K562 (cell line): ENCODE measurements at places on chromosomes 5 and 9. TPM values are rescaled to one million over a fixed set of nuclear protein-coding genes. Genes with fewer than 3 reads are reported as not detected.

The HARS1 gene
- total RNA-seq: 69.1 and 75.2 TPM in 2 replicates

The PTGDS gene
- 4.6 and 4.7 TPM in 2 replicates for total RNA-seq

The TEX48 gene
- not detected in 2 replicates for total RNA-seq

GRCh38 chr5:52893105-52893504 lies 96.0 kb upstream of the ITGA2 start:
- no peak overlapping the region for H3K4me3 ChIP-seq
- DNase-seq: no peak
- H3K27ac ChIP-seq: no peak overlapping the region

DNA sequence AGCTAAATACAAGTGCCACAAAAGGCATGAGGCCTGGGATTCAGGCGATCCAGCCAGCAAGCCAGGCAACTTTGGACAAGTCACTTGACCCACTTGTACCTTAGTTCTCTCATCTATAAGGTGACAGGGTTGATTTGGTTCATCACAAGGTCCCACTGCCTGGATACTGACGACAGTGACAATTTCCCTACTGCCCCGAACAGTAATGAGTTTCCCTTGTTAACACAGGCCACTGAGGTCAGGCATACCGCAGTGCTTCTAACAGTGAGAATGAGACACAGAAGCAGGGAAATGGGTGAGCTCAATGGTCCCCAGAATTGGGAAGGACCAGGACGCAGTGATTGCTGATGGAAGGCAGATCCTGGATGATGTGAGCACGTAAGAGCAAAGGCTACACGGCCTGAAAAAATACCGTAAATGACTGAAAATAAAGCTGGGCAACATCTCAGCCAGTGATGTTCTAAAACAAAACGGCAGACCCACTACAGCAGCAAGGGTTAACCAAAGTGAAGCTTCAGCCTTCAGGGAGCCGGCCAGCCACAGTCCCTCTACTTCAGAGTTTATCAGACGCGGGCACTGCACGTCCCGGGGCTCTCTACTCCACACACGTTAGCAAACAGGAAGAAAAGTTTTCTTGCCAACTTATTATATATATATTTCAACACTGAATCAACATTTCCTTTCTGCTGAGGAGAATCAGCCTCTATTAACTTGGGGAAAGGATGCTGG lies 846 bp downstream of the MGAT1 start:
- H3K36me3 ChIP-seq: peaks cover 56% of the 10 kb centered on the region
- H3K4me1 ChIP-seq: peaks cover 56% of the 10 kb centered on the region
- no peak for DNase-seq
- peak overlapping the region; percentile 80 for H3K27ac ChIP-seq
- H3K4me3 ChIP-seq: peak overlapping the region; percentile 84

- H3K4me1 ChIP-seq: no peaks in the 10 kb centered on the region
- no peaks in the 10 kb centered on the region for H3K36me3 ChIP-seq
- no peak for DNase-seq
- H3K4me3 ChIP-seq: no peak overlapping the region
These were observed 1093.6 kb downstream of the CDH9 start for GRCh38 chr5:25944786-25945185.

- no peak overlapping the region for H3K27ac ChIP-seq
- no peak overlapping the region for H3K4me3 ChIP-seq
- H3K27me3 ChIP-seq: peaks cover 98% of the 10 kb centered on the region
- peaks cover 30% of the 10 kb centered on the region for H3K4me1 ChIP-seq
- H3K36me3 ChIP-seq: no peaks in the 10 kb centered on the region
These were observed 3.5 kb downstream of the LAMC3 start for GRCh38 chr9:131012396-131012917.

- peak overlapping the region; percentile 99 for H3K27ac ChIP-seq
- peak; percentile 95 for DNase-seq
- no peaks in the 10 kb centered on the region for H3K27me3 ChIP-seq
These were observed 54.1 kb upstream of the CDKN2AIPNL start for GRCh38 chr5:134465816-134466240.

GRCh38 chr5:74870299-74871067 lies 4.3 kb upstream of the FAM169A start:
- no peak for DNase-seq
- H3K36me3 ChIP-seq: no peaks in the 10 kb centered on the region
- H3K4me1 ChIP-seq: no peaks in the 10 kb centered on the region

- H3K27me3 ChIP-seq: no peaks in the 10 kb centered on the region
- H3K4me1 ChIP-seq: no peaks in the 10 kb centered on the region
- DNase-seq: no peak
- no peak overlapping the region for H3K4me3 ChIP-seq
These were observed 140.8 kb downstream of the SLC12A2 start for GRCh38 chr5:128224336-128224735.

- H3K36me3 ChIP-seq: no peaks in the 10 kb centered on the region
- no peak for DNase-seq
- H3K27ac ChIP-seq: no peak overlapping the region
- H3K27me3 ChIP-seq: no peaks in the 10 kb centered on the region
- H3K4me3 ChIP-seq: no peak overlapping the region
These were observed 237.4 kb upstream of the WWC1 start for GRCh38 chr5:168054091-168054490.

DNA sequence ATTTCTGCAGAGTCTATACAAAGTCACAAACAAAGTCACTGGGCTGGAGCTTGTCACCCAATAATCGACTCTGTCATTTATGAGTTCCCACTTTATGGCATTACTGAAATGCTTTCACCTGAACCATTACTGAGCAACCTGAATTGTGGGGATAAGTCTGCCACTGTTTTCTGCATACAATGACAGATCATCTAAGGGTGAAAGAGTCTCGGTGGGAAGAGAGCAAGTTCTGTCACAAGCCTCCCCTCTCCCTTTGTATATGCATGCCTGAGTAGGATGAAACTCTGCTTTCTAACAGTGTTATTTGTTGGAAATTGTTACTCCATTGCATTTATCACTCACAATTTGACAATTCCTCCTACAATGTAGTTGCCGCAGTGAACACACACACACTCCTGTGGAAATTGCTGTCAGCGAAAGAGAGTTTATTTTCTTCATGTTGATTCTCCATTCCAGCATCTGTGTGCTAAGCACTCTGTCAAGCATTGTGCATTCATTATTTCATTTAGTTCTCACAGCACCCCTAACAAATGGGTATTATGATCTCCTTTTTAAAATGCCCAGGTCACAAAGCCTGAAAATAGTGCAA lies 1732.4 kb upstream of the CDH6 start:
- H3K27ac ChIP-seq: no peak overlapping the region
- H3K4me1 ChIP-seq: no peaks in the 10 kb centered on the region
- no peak overlapping the region for H3K4me3 ChIP-seq
- H3K27me3 ChIP-seq: no peaks in the 10 kb centered on the region
- H3K36me3 ChIP-seq: no peaks in the 10 kb centered on the region
